Astrocyte of the hippocampus (primary cell): ENCODE measurements at places on chromosomes 5 and 9.

- DNase-seq, result no peak
These were observed 7.5 kb upstream of the FRMPD1 start for GRCh38 chr9:37643214-37643613.

GRCh38 chr9:73824671-73825070, 672.5 kb upstream of the RORB start:
- DNase-seq, result no peak

GRCh38 chr5:174409070-174409469, 315.3 kb upstream of the MSX2 start:
- no peak for DNase-seq

GRCh38 chr9:128149001-128149701, at the start of gene LCN2:
TSS of gene LCN2 (plus strand) at chr9:128149453. CDS start at chr9:128149526, 73 bp downstream.
- DNase-seq, result peak; percentile 67

- peak; percentile 87 for DNase-seq
These were observed 13.3 kb upstream of the RECK start for GRCh38 chr9:36023260-36024048.

GRCh38 chr9:128788445-128788844, 1.4 kb downstream of the TBC1D13 start:
- no peak for DNase-seq

DNA sequence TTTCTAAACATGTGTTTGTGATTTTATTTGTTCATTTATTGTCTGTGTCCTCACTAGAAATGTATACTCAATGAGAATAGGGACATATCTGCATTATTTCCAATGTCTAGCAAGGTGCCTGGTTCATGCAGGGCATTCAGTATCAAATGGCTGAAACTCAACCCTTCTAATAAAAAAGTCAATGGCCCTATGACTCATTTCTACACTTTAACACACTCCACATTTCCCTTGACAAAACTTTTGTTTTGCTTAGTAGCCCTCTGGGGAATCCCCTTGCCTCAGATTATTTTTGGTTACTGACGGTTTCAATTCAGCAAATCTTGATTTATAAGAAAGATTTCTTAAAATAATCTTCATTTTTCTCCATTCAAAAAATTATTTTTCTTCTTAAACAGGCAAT, 206.0 kb upstream of the DMRTA1 start:
- peak; percentile 57 for DNase-seq

DNA sequence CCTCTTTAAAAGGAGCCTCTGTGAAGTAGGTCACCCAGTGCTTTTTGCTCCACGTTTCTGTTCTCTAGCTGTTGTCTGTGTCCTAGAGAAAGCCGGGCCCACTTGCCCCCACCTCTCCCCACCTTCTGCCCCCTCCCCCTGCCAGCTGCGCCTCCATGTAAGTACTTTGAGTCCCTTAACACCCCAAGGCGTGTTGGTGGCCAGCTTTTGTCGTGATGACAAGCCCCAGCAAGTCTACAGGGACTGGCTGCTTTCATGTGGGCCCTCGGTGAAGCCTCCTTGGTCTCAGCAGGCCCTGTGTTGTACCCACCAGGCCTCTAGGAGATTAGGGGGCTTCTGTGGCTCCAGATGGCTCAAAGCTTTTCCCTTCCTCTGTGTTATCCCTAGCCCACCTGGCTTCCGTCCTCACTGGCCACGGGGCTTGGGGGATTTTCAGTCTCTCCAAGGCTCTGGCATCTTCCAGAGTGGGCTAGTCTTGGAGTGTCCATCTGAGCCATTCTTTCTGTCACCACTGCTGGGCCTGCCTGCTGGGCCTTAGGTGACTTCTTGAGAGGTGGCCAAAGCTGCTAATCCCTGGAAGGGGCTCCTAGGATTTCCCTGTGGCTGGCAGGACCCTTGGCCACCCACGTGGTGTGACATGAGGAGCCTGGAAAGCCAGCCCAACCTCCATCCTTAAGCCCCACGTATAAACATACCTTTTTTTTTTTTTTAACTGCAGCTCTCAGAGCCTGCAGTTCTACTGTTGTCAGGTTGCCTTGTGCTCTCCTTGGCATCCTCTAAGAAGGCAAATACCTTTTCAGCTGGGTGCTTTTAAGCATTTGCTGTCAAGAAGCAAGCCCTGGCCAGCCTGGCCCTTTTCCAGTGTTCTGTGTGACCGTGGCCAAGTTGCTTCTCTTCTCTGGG, 1.1 kb upstream of the NDST1 start:
- peak; percentile 72 for DNase-seq

- no peak for DNase-seq
These were observed 7.5 kb upstream of the RAD23B start for GRCh38 chr9:107275530-107275929.

GRCh38 chr5:148290271-148291195, 21.7 kb upstream of the SPINK7 start:
- peak; percentile 30 for DNase-seq

GRCh38 chr5:134458234-134459009, 46.7 kb upstream of the CDKN2AIPNL start:
- peak; percentile 84 for DNase-seq

DNA sequence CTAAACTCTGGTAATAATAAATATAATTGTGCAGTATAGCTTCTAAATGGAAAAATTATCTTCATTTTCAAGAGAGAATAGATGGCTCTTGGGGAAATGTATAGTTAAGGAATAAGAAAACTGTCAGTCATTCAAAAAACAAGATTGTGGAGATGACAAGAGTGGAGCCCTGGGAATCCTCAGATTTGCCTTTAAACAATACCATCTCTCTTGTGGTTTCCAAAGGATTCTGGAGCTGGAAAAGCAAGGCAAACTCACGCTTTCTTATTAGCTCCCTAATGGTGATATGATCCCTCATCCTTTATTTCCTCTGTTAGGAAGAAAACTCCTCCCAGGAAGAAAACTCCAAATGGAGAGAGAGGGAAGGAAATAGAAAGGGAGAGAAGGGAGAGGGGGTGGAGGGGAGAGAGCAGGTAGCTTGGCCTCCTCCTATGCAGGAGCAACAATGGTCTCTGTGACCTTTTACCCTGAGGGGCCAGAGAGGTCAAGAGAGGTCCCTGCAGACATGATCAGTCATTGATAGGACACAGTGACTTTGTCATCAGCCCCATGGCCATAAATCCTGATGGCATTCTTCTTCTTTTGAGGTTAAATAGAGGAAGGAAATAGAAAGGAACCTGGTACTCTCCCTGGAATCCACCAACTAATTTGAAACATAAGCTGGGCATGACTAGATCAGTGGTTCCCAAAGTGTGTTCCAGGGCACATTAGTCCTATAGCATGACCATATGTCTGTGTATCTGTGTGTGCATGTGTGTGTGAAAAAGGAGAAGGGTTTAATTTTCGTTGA, 312.2 kb downstream of the ARRDC3 start:
- DNase-seq, result no peak

- peak; percentile 81 for DNase-seq
These were observed 21.5 kb upstream of the KLF9 start for GRCh38 chr9:70435948-70436347.

- DNase-seq, result no peak
These were observed 308.4 kb downstream of the MSX2 start for GRCh38 chr5:175032741-175033151.

- peak; percentile 89 for DNase-seq
These were observed 18.5 kb upstream of the GNE start for GRCh38 chr9:36276781-36277181.

DNA sequence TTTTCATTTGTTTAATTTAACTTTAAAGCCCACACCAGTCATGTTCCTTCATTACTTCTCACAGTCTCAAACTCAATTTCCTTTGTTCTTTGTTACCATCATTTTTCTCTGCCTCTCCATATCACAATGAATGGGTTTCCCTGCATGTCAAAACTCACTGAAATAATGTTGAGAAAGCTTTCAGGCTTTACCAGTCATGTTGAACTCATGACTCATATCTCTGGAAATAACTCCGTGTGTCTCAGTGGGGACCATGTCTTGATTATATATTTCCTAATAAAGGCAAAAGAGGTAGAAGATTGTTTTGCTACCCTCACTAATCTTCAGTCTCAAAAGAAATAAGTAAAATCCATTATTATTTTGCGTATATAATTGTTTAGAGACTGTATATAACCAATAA, 231.2 kb downstream of the CHSY3 start:
- DNase-seq, result peak; percentile 74

- DNase-seq, result peak; percentile 45
These were observed 23.9 kb downstream of the ISOC1 start for GRCh38 chr5:129118405-129118804.

DNA sequence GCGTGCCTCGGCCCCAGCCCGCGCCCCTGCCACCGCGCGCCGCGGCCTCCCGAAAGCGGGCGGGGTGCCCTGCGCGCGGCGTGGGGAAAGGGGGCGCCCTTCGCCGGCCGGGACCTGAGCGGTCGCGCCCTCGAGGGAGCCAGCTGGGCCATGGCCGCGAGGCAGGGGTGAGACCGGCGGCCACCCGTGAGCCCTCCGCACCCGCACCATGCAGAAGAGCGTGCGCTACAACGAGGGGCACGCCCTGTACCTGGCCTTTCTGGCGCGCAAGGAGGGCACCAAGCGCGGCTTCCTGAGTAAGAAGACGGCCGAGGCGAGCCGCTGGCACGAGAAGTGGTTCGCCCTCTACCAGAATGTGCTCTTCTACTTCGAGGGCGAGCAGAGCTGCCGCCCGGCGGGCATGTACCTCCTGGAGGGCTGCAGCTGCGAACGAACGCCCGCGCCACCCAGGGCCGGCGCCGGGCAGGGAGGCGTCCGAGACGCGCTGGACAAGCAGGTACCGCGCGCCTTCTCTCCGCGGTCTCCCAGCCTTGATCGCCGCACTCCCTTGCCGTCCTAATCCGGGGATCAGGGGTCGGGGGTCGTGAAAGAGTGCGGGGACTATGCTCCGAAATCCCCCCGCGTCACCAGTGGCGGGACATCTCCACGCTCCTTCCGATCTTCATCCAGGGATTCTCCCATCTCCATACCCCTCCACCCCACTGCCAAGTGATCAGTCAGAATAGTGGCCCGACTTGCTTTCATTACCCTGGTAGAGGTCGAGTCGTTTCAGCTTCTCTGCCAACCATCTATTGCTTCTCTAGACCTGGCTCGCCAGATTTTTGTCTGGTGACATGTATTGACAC, 590 bp downstream of the RASGRF2 start:
- DNase-seq, result peak; percentile 77

- DNase-seq, result no peak
These were observed 130.1 kb upstream of the FST start for GRCh38 chr5:53350368-53350767.

GRCh38 chr9:16310278-16311110, 560.0 kb downstream of the BNC2 start:
- DNase-seq, result no peak

- no peak for DNase-seq
These were observed 58.8 kb downstream of the FOCAD start for GRCh38 chr9:20742833-20743232.

DNA sequence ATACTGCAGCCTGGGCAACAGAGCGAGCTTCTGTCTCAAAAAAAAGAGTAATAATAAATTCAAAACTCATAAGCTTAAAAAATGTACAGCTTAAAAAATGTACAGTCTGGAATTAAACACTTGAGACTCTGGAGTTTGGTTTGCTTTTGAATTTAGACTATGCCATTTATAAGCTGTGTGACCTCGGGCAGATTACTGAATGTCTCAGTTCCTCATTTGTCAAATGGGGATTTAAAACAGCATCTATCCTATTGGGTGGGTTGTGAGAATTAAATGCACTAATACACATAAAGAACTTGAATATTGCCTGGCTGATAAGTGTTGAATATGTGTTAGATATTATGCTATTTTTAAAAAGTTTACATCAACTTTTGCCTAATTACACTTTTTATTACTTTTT, 98.4 kb downstream of the SCAMP1 start:
- DNase-seq, result no peak

- DNase-seq, result no peak
These were observed 417.7 kb downstream of the IRX1 start for GRCh38 chr5:4013106-4013898.

DNA sequence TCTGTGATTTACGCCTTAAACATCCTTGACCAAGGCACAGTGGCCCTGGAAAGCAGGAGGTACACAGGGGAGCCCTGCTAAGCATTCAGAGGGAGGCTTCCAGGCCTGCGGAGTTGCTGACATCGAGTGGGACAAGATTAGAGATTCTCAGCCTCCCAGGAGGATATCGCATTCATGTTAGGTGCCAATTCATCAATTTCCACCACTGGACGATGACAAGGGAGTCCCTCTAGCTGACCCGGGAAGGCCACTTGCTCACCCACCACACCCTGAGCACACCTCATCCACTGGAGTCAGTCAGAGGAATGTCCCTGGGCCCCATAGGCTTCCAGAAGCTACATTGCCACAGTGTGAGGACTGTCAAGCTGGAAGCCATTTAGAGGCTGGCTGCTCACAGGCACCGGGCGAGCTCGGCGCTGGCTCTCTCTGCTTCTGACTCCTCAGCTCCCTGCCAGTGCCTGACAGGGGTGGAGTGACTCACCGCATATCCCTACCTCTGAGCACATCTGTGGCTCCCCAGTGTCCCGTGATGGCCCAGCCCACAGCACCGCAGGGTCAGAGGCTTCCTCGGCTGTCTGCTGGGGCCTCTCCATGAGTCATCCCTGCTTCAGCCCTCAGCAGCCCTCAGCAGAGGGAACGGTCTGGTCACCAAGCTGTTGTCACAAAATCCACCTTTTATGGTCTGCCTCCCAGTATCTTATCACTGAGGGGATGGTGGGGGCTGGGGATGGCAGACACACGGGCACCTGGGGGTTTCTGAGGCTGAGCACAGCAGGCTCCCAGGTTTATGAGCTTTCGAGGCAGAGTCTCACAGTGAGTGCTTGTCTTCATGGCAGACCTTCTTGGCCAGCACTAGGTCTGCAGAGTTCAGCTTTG, 117.5 kb downstream of the ZNF608 start:
- DNase-seq, result peak; percentile 94
